Stimulated activated CD4-positive, alpha-beta T cell treated with anti-CD3 and anti-CD28 coated beads, Interleukin-2, amount 100 ng/mL, for 48 hours (primary cell): ENCODE measurements at places on chromosomes 5 and 9.

DNA sequence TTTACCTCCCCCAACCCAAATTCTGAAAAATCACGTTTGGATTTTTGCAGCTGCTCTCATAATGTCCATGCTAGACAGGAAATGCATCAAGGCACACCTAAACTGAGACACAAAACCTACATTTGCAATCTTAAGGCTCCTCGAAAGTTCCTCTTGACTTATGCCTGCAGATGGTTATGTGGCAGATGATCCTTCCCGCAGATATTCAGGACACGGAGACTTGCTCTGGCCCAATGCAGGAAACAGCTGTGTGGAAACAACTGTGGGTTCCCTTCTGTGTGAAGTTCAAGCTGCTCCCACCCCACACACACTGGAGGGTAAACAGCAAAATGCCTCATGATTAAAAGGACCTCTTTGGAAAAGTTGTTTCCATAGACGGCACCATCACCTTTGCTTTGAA, 253.8 kb downstream of the EBF1 start:
- no peak for DNase-seq

- DNase-seq: no peak
Measured at GRCh38 chr5:533955-534742, 9.9 kb upstream of the SLC9A3 start.

DNA sequence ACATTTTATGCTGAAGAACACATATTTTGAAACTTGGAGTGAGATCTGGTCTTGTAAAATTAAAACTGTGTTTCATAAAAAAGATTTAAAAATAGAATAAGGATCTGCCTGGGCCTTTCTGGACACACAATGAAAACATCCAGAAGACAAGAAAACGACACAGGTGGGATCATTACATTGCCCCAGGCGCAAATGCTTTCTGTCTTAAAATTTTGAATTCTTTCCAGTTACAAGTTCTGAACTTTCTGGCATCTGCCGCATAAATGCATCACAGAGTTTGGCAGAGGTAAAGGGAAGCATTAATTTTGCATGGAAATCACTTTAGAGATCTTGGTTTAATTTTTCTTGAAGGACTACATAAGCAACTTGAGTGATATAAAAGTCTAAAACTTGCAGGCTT, 219.6 kb downstream of the WDR70 start:
- no peak for DNase-seq

- no peak for DNase-seq
Measured at GRCh38 chr5:86125731-86126601, 491.8 kb upstream of the COX7C start.

- DNase-seq: no peak
Measured at GRCh38 chr5:73692166-73692640, 66.2 kb downstream of the ARHGEF28 start.

DNA sequence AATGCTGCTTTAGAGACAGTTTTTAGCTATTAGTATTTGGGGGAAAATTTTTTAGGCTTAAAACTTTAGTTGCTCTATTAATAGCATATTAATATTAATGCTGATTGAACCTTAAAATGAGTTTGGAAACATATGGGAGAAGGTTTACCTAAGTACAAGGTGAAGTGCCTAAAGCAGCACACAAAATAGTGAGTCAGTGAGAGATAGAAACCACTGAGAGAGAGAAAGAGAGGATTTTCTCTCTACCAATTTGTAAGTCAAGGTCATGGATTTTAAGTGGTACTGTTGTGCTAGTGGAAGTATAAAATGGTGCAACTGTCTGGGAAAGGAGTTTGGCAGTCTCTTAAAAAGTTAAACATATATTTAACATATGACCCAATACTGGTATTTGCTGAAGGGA, 64.9 kb downstream of the MARCHF3 start:
- DNase-seq: no peak

GRCh38 chr5:3059488-3059887, 308.0 kb upstream of the IRX2 start:
- DNase-seq: no peak

DNA sequence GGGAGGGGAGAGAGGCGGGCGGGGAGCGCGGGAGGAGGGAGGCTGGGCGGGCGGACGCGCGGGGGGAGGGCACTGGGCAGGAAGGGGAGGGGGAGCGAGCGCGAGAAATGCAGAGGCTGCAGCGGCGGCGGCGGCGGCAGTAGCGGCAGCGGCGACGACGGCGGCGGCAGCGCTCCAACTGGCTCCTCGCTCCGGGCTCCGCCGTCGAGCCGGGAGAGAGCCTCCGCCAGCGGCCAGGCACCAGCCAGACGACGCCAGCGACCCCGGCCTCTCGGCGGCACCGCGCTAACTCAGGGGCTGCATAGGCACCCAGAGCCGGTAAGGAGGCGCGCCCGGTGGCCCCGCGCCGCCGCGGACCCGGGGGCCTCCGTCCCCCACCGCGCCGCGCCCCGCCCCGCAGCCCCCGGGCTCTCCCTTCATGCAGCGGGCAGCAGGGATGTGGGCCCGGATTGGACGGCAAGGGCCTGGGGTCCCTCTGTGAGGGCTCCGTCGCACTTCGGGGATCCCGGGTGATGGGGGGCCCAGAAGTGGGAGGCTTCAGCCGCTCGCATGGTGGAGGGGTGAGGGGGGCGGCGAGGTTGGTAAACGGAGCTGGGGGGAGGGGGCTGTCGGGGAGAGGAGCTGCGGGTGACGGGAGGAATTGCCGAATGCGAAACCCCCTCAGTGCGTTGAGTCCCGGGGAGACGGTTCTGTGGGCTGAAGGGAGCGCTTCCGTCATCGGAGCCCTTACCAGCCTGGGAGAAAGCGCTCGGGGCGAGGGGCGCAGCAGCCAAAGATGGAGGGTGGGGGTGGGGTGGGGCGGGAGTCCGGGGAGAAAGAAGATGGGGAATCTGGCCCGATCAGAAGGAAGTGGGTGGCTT, at the start of gene BASP1:
TSS of gene BASP1 (plus strand) at position 139 of the 860 bp plus-strand sequence. CDS start 57,586 bp downstream, outside the sequence.
- no peak for DNase-seq

GRCh38 chr9:89588271-89588879, 16.4 kb upstream of the GADD45G start:
- DNase-seq: no peak

DNA sequence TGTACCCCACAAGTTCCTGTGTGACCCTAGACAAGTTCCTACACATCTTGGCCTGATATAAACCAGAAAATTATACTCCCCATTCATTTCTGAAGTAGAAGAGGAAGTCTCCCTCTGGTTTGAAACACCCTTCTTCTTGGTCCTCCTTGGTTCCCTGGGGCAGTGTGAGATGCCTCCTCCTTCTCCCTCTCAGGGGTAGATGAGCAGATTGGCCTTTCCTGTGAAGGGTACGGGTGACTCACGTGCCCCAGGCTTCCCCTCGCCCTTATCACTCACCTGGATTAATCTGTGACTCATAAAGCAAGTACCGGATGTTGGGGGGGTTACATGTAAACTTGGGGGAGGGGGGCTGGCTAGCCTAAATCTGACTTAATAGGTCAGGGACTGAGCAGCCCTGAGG, 11.1 kb upstream of the AQP3 start:
- DNase-seq: peak; percentile 36

- no peak for DNase-seq
Measured at GRCh38 chr5:140642718-140643117, 3.5 kb downstream of the TMCO6 start.

DNA sequence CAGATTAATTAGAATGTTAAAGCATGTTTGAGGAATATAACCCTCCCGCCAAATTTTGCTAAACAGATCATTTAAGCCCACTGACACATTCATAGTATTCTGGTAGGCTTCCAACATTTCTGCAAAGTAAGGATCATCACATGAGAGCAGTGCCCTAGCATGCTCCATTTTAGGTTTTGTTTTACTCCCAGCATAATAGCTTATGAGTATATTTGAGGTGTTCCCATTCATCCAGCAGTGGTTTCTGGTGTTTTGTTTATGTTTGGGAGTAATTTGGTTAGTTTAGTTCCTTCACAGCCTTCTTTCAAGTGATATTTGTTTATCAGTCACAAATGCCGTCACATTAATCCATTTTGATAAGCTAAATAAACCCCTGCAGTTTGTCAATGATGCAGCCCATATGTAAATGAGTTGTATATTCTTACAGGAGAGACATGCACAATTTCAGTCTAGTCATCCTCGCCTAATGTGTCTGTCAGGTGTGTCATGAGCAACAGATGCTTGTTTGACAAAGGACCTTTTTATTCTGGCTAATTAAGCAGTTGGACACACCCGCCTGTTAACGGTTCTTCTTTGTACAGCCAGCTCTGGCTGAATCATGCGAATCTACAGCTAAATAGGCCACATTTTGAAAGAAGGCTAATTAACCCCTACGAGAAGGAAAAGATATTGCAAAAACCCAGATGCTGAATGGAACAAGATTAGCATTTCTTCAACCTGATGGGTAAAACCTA, 124.4 kb downstream of the RFX3 start:
- DNase-seq: no peak

DNA sequence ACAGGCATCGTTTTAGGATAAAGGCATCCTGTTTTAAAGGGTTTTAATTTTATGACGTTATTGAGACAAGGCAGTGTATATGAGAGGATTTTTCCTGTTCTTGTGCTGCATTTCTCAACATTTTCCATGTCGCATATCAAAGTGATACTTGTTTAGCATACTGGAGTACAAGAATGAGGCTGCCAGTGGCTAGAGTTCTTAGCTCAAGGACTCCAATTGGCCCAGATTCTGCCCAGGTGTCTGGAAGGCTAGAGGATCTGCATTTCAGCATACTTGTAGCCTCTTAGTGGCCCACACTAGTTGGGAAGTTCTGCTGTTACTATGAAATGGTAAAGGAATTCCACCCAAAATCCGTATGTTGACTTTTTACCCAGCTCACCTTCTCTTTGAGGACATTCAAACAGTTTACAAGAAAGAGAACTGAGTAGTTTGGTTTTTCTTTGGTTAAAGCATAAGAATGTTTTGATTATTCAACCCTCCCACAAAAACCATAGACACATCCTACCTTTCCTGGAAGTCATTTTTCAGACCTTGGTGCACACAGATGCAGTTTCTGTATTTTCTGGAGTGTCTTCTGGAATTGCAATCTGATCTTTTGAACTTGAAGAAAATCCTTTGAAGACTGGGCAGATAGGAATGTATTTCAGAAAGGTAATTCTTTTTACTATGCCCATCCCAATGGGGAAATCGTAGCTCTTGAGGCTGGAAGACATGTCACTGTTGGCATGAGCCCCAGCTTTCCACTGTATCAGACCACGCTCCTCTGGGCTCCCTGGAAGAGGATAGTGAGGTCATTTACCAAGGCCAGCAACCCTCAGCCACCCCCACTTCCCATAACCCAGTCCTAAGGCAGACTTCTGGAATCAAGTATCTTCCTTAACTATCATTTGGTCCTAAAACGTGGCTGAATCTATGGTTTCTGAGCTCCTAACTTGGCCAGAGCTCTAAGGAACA, 11.3 kb downstream of the SLC23A1 start:
- DNase-seq: no peak

- no peak for DNase-seq
Measured at GRCh38 chr5:106959387-106959786, 711.4 kb downstream of the EFNA5 start.

DNA sequence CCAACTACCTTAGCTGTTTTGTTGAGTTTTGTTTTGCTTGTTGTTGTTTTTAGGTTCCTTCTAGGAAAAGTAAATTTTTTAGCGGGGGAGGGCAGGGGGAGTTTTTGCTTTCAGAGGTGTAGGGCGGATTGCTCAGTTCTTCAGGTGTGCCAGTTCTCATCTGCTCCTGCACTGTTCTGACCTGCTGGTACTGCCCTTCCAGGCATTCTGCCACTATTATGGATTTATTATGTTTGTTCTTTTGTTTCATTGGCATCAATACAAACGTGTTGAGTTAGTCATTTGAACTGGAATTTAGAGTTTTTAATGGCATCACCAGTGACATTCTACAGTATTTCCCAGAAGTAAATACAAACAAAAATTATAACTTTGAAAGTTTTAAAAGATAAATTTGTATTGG, 26.0 kb downstream of the ERCC6L2 start:
- no peak for DNase-seq

DNA sequence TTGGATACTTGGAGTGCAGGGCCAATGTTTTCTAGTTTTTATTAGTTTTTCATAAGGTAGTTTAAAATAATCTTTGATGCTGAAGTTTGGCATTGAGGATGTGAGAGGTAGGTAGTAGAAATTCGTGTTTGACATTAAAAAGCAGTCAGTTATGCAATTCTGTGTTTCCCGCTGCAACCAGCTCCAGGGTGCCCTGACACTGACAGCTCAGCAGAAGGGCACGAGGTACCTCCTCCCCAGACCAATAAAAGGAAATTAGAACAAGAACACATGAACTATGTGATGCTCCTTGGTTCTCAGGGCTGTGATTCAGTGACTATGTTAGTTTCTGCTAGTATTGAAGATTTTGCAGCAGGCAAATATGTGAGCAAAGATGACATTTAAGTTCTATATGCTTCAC, 40.2 kb downstream of the NSUN2 start:
- no peak for DNase-seq

DNA sequence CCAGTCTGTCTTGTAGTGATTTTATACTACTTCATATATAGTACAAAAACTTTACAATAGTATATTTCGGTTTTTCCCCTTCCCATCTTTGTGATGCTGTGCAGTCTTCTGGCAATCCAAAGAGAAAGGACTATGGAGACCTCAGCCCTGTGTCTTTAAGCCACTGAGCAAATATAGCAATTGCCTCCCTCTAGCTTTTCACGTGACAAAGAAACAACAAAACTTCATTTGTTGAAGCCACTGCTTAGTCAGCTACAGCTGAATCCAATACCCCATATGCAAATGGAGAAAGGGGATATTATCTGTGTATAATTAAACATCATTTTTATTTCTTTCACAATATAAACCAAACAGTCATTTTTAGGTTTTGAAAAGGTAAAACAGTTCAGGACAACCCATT, 142.8 kb upstream of the STK32A start:
- no peak for DNase-seq

DNA sequence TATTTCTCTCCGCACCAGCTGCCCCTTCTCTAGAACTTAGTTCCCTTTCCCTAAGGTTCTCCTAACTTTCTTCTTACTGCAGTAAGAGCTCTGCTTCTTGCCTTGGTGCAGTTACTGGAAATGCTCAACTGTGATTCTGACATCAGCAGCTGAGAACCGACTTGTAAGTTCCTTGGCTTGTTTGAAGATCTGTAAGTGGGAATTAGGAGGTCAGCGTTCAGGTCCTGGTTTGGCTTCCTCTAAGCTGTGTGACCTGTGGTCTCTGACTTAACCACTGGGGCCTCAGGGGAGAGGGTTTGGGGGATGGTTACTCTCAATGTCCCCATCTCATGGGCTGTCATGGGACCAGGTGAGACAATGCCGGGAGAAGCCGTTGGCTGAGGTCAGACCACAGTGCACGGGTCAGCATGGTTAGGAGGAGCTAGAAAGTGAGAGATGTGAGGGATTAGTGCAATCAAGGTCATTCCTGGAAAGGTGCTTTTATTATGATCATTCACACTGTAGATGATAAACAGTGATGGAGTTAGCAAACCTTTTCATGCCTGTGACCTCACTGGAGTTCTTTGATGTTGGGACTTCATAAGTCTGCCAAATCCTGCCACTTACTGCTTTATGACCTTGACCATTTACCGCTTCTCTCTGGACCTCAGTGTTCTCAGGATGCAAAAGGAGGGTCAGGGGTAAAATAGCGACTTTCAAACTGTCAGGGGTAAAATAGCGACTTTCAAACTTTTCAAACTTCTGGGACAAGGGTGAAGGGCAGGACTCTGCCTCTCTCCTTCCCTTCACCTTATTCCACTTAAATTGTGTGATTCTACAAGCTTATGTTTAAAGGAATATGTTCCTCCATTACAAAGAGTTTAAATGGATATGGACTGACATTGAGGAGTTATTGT, 7.3 kb downstream of the PAPPA start:
- no peak for DNase-seq
